ENCODE measurements at places on chromosomes 5 and 9. TPM values are rescaled to one million over a fixed set of nuclear protein-coding genes. Genes with fewer than 3 reads are reported as not detected.

Gene SLC25A2
- 1.00 TPM for total RNA-seq

GRCh38 chr9:130672466-130672865 is 8.1 kb downstream of the PRDM12 start:
- DNase-seq, result no peak

- peak; percentile 75 for DNase-seq
Measured at GRCh38 chr5:132010989-132011621, 353 bp downstream of the ACSL6 start.

DNA sequence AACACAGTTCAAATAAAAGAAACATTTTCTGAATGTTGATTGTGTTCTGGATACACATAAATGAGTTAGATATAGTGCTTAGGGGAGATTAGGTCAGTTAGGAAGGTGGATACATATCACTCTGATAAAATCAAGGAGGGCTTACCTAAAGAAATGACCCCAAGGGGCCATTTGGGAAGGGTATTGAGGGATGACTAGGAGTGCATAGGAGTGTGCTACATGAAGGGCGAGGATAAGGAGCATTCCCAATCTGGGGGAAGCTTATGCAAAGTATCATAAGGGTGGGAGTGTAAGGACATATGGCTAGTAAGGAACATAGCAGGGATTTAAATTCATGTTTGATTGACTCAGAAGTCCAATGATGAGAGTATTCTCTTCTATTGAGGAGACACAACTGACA is 183.6 kb downstream of the NSG2 start:
- DNase-seq, result no peak

Gene NRARP
- total RNA-seq, result 9.0 TPM

DNA sequence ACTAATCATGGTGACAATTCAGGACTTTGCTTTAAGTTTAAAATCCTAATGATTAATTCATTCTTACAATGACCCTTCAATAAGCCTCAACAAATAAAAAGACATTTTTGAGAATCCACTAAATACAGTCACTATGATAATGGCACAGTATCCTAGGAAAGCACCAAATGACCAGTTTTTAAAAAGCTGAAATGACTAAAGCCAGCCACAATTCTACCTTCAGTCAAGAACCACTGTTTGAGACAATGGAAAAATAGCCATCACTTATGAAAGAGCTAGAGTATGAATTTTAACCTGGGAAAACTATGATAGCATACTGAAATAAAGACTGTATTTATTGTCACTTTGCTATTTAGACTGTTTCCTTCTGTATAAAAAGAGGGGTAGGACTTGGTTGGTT is 14.0 kb downstream of the FBXW2 start:
- DNase-seq, result no peak

- DNase-seq, result no peak
Measured at GRCh38 chr9:75146229-75146628, 57.9 kb downstream of the OSTF1 start.

Gene HRCT1
- 20.1 TPM for total RNA-seq

- peak; percentile 86 for DNase-seq
Measured at GRCh38 chr9:114285166-114285867, 37.6 kb upstream of the ORM1 start.

Gene MARCOL
- total RNA-seq, result not detected

DNA sequence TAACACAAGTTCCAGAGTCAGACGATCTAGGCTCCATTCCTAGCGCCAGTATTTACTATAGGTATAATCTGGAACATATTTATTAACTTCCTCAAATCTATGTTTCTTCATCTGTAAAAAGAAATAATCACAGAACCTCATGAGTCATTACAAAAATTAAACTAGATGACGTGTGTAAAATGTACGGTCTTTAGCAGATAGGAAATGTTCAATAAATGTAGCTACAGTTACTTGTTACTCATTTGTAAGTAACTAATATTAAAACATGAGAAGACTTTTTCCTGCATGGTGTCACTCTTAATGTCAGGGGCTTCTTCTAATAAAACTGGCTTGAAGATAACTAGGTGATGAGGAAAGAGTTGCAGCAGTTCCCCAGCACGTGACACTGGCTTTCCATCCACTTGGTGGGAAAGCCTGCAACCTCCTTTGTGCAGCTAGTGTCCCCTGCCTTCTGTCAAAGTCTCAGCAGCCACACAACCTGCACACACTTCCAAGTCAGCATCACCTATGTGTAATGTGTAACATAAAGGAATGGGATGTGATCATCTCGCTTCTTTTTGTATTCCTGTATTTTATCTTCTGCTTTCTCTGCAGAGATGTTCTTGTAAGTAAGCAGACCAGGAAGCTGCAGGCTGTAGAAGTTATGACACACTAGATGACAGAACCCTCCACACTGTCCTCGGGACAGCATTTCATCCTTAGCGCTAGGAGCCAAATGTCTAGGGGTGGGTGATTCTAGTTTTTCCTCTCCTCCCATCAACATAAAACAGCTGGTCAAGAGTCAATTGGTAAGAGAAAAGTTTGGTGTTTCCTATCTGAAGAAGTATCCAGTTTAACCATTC is 1.8 kb upstream of the JAKMIP2 start:
- no peak for DNase-seq

Gene ENG
- total RNA-seq, result 217 TPM

DNA sequence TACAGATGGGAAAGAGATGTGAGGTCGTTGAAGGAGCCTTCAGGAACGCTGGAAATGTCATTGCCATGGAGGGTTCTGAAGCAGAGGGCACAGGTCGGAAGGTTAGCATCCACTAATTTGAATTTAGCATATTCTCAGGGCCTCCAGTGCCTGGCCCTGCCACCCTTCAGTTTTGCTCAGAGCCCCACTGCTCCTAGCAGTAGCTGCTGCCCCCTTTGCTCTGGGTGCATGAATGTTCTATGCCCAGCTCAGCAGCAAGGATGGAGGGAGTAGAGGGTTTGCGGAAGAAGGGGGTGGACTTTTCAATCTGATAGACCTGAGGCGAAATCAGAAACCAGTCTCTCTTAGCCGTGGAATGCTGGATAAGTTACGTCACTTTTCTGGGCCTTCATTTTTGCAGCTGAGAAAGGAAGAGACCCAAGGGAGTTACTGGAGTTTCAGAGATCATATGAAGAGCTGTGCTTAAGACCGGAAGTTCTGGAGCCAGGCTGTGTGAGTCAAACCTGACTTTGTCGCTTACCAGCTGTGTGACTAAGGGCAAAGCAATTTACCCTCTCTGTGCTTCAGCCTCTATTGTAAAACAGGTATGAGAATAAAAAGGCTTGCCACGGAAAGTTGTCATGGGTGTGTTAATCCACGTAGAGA is 133.2 kb upstream of the PANK3 start:
- DNase-seq, result peak; percentile 68

Gene IL13
- 0.29 TPM for total RNA-seq

DNA sequence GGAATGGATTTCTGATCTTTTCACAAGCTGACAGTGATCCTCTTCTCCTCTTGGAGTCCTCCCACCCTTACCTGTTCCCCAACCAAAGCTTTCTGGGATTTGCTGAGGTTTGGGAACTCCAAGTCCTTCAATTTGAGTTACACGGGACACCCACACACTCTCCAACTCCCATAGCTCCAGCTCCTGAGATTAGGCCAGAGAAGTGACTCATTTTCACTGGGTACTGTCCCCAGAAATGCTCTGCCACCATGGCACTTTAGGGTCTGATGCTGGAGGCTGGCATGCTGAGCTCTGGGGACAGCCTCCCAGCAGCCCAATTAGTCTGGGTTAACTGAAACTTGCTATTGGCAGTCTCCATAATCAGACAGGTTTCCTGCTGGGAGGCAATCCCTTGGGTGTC is 14.0 kb upstream of the HRCT1 start:
- no peak for DNase-seq

DNA sequence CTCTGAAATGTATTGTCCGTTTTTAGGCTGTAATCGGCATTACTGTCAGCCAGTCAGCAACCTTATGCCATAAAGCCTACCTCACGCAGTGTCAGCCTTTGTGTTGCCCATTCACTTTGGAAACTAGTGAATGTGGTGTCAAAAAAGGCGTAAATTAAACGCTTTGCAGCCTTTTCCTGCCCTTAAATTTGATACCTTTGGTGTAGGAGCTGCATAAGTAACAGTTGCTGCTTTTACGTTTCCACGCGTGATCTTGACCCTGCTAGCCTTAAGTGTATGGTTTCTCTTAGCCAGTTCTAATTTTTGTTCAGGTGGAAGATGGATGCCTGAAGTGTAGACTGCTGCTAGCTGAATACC is 257.7 kb downstream of the EPB41L4A start:
- no peak for DNase-seq

DNA sequence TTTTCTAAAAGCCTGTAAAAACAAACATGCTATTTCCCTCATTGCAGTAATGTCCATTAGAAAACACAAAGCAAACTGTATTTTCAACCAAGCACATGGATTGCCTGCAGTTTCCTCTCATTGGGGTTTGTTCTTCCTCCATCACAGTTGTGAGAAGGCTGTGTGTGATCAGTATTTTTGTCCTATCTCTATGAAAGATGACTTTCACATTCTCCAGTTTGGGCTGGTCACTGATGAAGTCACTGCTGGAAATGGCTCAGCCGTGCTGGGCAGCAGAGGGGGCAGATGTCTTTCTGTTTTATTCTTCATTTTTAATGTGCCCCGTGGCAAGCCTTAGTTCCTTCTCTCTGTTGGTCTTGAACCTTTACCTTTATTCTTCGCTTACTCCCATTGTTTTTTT is 288.9 kb upstream of the MPDZ start:
- DNase-seq, result no peak

Gene SOHLH1
- not detected for total RNA-seq

DNA sequence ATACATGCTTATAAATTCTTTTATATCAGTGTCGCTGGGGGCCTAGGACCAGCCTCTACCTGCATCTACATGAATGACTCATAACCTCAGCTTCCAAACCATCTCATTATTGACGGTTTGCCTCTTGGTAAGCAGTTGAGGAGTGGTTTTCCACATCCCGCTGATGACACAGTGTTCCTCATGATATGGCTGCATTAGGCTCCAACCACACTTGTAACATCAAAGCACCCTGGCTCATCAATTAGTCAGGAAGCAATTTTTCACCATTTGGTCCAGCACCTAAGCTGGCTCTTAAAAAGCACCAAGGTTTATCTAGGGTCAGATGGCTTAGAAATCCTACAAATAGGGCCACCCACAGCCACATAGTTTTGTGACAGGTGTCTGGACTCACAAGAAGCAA is 402.4 kb downstream of the ARHGEF28 start:
- DNase-seq, result no peak

Gene PCDHB9
- total RNA-seq, result 5.3 TPM

DNA sequence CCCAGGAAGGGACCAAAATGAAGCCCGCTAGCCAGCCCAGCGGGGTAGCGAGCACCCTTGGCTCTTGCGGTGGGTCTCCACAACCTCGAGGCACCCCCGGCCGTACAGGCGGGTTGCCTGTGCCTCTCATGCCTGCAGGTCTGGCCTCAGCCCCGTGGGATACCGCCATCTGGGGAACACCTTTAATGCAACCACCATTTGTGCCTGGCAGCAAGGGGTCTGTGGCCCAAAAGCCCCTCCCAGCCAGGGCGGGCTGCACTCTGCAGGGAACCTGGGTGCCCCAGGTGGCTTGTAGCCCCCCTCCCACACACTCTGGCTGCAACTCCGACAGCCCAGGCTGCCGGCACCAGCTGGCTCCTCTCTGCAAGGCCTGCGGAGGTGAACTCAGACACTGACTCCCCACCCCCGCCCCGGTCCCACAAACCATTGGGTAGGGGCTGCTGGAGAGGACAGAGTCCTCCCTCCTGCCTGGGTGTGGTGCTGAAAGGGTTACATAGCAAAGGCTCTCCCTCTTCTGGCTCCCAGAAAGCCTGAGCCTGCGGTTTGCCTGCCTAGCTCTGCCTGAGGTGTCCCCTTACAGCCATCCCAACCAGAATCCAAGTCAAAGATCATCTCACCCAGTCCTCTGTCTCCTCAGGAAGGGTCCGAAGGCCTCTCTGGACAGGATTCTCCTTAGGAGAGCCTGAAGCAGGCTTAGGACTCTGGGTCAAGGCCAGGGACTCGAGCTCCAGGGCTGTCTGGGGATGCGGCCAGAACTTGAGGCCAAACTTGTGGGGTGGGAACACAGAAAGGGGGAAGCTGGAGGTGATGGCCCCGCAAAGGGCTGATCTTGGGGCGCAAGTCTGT is 109.4 kb downstream of the PSD2 start:
- DNase-seq, result no peak

DNA sequence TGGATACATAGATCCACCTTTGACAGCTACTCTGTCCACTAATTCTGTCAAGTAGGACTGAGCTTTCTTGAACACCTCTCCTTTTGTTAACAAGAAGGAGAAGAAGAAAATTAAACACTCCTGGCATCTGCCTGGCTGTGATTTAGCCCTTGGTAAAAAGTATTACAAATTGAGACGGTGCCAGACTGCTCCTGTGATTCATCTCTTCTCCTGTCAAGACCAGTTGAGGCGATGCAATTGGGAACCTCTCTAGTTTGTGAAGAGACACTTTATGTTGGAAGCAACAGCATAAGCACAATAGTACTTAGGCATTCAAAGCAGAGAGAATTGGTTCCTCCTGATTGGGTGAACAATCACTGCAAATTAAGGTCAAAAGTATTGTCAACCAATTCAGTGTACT is 72.7 kb downstream of the GHR start:
- DNase-seq, result no peak

DNA sequence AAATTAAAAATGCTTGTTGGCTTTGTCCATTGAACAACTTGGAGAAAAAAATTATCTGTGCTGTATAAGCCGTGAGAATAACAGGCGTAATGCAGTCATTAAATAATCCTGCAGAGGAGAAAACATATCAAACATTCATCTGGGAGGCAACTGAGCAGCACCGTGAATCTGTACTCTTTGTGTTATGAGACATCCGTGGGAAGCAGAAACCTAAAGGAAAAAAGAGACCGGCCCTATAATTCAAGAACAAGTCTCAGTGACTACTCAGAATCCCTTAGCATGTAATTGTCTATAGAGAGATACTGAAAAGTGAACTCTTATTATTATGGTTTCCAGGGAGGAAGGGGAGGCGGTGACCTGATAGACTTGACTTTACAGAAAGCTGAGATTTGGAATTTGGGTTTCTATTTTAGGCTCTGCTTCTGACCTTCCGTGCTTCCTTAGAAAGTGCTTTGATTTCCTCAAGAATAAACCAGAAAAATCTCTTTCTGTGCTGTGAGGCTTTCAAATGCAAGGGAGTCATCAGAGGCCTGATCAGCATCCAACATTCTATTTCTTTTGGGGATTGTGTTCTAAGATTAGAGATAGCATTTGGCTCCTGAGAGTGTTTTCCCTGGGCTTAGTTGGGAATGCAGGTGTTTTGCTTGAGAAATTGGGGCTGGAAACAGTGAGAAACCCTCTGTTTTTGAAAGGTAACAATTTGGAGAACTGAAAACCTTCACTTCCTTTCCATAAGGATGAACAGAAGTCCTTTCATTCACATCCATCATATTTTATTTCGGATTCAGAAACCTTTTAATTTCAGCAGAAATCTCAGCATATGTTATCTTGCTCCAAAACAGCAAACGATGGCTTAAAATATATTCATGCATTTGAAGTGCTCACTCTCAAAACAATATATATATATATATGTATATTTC is 296.7 kb downstream of the CSNK1G3 start:
- no peak for DNase-seq

GRCh38 chr5:170757182-170757601 is 26.3 kb upstream of the GABRP start:
- no peak for DNase-seq
